ENCODE measurements at places on chromosomes 7 and 10. TPM values are rescaled to one million over a fixed set of nuclear protein-coding genes. Genes with fewer than 3 reads are reported as not detected.

- peaks cover 2% of the 10 kb centered on the region for H3K36me3 ChIP-seq
- no peak for DNase-seq
- no peaks in the 10 kb centered on the region for H3K4me1 ChIP-seq
- H3K27ac ChIP-seq, result no peak overlapping the region
- peaks cover 17% of the 10 kb centered on the region for H3K27me3 ChIP-seq
- no peak overlapping the region for H3K4me3 ChIP-seq
Measured at GRCh38 chr7:132604121-132604520, 27.9 kb upstream of the PLXNA4 start.

GRCh38 chr7:15305002-15305600 lies 256.7 kb downstream of the AGMO start:
- H3K36me3 ChIP-seq, result no peaks in the 10 kb centered on the region
- no peak overlapping the region for H3K27ac ChIP-seq
- peaks cover 12% of the 10 kb centered on the region for H3K4me1 ChIP-seq
- DNase-seq, result no peak
- no peak overlapping the region for H3K4me3 ChIP-seq
- H3K27me3 ChIP-seq, result no peaks in the 10 kb centered on the region

DNA sequence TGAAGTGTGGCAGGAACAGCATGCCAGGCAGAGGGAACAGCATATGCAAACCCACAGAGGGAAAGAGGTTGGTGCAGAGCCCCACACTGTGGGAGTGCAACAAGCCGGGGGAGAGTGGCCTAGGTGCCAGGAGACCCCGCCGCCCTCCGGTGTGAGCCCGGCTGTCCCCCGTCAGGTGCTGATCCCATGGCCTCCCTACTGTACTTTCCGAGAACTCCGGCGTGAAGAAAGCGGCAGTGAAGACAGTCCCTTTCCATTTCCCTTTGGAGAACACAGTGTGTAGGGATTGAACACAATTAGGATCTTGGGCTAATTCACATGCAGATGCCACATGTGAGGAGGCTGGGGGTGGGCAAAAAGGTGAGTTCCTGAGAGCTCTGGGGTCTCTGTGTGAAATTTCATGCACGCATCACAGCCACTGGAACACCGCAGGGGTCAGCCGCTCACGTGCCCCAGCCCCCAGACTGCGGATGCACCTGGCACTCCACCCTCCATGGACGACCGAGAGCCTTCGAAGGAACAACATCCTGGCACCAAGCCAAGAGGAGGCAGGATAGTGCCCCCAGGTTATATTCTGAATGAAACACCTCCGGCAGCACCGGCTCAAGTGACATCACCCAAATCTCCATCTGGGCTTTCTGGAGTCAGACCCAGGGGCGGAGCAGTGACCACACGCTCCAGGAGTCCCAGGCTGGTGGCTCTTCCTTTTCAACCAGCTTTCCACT lies 82.1 kb upstream of the PPP2R2D start:
- DNase-seq, result no peak
- no peaks in the 10 kb centered on the region for H3K36me3 ChIP-seq
- no peak overlapping the region for H3K4me3 ChIP-seq
- H3K27ac ChIP-seq, result no peak overlapping the region
- peaks cover 43% of the 10 kb centered on the region for H3K27me3 ChIP-seq

GRCh38 chr7:2471396-2471795 lies 4.8 kb downstream of the GRIFIN start:
- DNase-seq, result no peak
- no peaks in the 10 kb centered on the region for H3K36me3 ChIP-seq
- peaks cover 2% of the 10 kb centered on the region for H3K27me3 ChIP-seq
- no peak overlapping the region for H3K27ac ChIP-seq
- H3K4me3 ChIP-seq, result no peak overlapping the region

GRCh38 chr10:62885684-62886461 lies 69.7 kb upstream of the EGR2 start:
- DNase-seq, result no peak
- no peaks in the 10 kb centered on the region for H3K36me3 ChIP-seq
- peaks cover 15% of the 10 kb centered on the region for H3K4me1 ChIP-seq
- peak overlapping the region; percentile 1 for H3K27ac ChIP-seq
- peaks cover 18% of the 10 kb centered on the region for H3K27me3 ChIP-seq
- H3K4me3 ChIP-seq, result no peak overlapping the region

DNA sequence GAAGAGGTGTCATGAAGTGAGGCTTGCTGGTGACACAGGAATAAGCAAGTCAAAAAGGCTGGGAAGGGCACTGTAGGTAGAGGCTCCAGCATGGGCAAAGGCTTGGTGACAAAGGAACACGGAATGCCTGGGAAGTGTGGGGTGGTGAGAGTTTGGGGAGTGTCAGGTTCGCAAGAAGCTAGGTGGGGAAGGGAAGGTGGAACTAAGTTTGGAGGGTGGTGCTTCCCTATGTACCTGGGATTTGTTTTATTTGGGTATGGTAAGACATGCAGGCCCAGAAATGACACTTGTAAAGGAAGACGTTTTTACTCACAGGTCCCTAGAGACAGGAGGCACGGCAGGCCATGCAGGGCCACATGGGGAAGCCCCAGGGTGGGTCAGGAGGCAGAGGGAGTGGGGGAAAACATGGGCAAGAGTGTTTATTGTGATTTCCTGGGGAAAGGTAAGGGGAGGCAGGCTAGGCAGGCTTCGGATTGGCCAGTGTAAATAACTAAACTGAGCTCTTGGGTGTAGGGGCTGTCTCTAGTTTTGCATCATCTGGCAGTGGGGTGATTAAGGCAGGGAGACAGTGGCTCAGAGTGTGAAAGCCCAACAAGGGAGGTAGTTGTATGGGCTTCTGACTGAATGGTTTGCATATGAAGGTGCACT lies 52.1 kb downstream of the SH2D4B start:
- no peaks in the 10 kb centered on the region for H3K4me1 ChIP-seq
- peaks cover 2% of the 10 kb centered on the region for H3K27me3 ChIP-seq
- no peak for DNase-seq
- no peak overlapping the region for H3K27ac ChIP-seq
- no peak overlapping the region for H3K4me3 ChIP-seq
- no peaks in the 10 kb centered on the region for H3K36me3 ChIP-seq

GRCh38 chr7:75017832-75018231 lies 53.3 kb downstream of the CASTOR2 start:
- no peak for DNase-seq
- H3K27ac ChIP-seq, result no peak overlapping the region
- no peaks in the 10 kb centered on the region for H3K4me1 ChIP-seq
- peaks cover 1% of the 10 kb centered on the region for H3K27me3 ChIP-seq
- no peak overlapping the region for H3K4me3 ChIP-seq

- H3K4me3 ChIP-seq, result no peak overlapping the region
- no peak for DNase-seq
- no peak overlapping the region for H3K27ac ChIP-seq
- H3K4me1 ChIP-seq, result peaks cover 4% of the 10 kb centered on the region
Measured at GRCh38 chr7:66043681-66044497, 31.7 kb upstream of the ASL start.

- DNase-seq, result no peak
- peaks cover 2% of the 10 kb centered on the region for H3K4me1 ChIP-seq
- H3K4me3 ChIP-seq, result no peak overlapping the region
Measured at GRCh38 chr7:74511345-74511744, 57.6 kb downstream of the GTF2IRD1 start.

DNA sequence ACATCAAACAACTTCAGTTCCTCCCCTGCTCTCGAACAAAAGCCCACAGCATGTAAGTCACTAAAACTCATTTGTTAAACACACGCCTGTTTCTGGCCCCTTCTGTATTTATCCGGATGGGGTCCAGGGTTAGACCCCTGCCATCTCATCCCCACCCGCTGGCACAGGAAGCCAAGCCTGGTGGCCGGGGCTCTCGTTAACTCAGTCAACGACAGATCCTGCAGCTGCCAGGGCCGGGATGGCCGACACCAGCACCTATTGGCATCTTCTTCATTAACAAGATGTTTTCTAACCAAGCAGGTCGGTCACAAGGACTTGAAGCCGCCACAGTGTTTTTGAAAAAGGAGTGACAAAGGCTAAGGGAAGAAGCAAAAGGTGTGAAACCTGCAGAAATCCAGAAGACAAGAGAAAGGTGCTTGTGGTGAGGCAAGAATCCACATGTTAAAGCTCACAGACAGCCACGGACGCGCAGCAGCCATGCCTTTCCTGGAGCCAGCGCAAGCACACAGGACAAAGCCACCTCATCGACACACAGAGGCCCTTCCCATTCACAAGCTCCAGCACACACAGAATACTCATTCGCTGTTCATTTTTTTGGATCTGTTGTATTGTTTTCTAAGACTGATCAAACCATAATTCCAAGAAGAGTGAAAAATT lies 202.7 kb downstream of the DIP2C start:
- peaks cover 56% of the 10 kb centered on the region for H3K4me1 ChIP-seq
- H3K36me3 ChIP-seq, result peaks cover 7% of the 10 kb centered on the region
- no peak overlapping the region for H3K27ac ChIP-seq
- no peaks in the 10 kb centered on the region for H3K27me3 ChIP-seq
- no peak for DNase-seq

- no peak overlapping the region for H3K27ac ChIP-seq
- H3K4me3 ChIP-seq, result no peak overlapping the region
- no peak for DNase-seq
- no peaks in the 10 kb centered on the region for H3K36me3 ChIP-seq
- H3K4me1 ChIP-seq, result no peaks in the 10 kb centered on the region
- H3K27me3 ChIP-seq, result peaks cover 2% of the 10 kb centered on the region
Measured at GRCh38 chr10:9166770-9167169, 1112.3 kb downstream of the GATA3 start.

- peaks cover 14% of the 10 kb centered on the region for H3K36me3 ChIP-seq
- H3K27me3 ChIP-seq, result no peaks in the 10 kb centered on the region
- DNase-seq, result no peak
- H3K4me3 ChIP-seq, result peak overlapping the region; percentile 62
- peak overlapping the region; percentile 50 for H3K27ac ChIP-seq
Measured at GRCh38 chr10:35637462-35637861, 4.6 kb downstream of the FZD8 start.

Gene DEPP1
- 9.4 TPM for total RNA-seq

Gene CFAP43
- not detected for total RNA-seq

Gene CYP3A7
- total RNA-seq, result not detected

Gene NKX1-2
- not detected for total RNA-seq

Gene KIAA1549
- 9.2 TPM for total RNA-seq

Gene ABLIM1
- 13.5 TPM for total RNA-seq

Gene GPR37
- total RNA-seq, result 1.6 TPM
